ENCODE measurements at places on chromosomes 3 and 15. TPM values are rescaled to one million over a fixed set of nuclear protein-coding genes. Genes with fewer than 3 reads are reported as not detected.

Gene CYP19A1
- total RNA-seq, result not detected

Gene MBD4
- 25.2 TPM for total RNA-seq

Gene CFAP20DC
- total RNA-seq, result 4.9 TPM

DNA sequence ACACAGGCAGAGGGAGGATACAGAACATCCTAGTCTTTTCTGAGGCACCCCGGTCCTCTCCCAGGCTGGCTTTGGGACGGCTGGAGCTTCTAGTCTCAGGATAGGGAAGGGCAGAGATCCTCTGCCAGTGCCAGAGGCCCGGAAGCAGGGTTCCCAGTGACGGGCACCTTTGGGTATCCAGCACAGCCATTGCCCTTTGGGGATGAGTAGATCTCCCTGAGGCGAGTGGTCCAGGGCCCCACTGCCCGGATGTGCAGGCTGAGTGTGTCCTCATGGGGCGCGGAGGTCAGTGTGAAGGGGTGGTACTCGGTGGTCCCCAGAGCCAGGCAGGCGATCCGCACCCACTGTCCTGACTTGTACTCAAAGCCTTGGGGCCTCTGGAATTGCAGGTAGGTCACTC is 18.3 kb downstream of the DUOX2 start:
- no peak for DNase-seq

DNA sequence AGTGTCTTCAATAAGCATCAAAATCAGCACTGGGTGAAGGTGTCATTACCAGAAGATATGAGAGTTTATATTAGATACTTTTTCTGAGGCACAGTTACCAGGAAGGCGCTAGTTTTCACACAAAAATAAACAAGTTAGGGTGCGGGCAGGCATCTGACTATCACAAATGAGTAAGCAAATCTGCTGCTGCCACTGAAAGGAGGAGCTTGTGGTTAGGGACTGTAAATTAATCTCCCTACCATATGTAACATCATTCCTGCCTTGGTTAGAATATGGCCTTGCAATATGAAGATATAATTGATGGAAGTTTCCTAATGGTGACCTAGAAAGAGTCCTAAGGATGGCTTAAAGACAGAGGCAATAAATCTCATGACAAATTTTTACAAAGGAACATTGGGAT is 19.5 kb upstream of the EID1 start:
- DNase-seq, result no peak

GRCh38 chr3:63561879-63562278 is 90.6 kb upstream of the SNTN start:
- DNase-seq, result no peak

Data from epithelial cell of proximal tubule (primary cell).